ENCODE measurements at places on chromosomes 13 and 19. TPM values are rescaled to one million over a fixed set of nuclear protein-coding genes. Genes with fewer than 3 reads are reported as not detected.

The CEACAM19 gene
- total RNA-seq = 8.0 TPM

The CD37 gene
- total RNA-seq = 3.5 TPM

The IGLON5 gene
- total RNA-seq = not detected

The RFXANK gene
- total RNA-seq = 72.9 TPM

The IFNL1 gene
- total RNA-seq = not detected

The SULT2B1 gene
- 245 TPM for total RNA-seq

The FAAP24 gene
- total RNA-seq = 3.8 TPM

The ANKRD27 gene
- 22.3 TPM for total RNA-seq

The ZNF528 gene
- 10.8 TPM for total RNA-seq

The SRRM5 gene
- 0.12 TPM for total RNA-seq

The CYP4F3 gene
- 34.8 TPM for total RNA-seq

The B3GNT8 gene
- total RNA-seq = 40.4 TPM

The CGB3 gene
- total RNA-seq = not detected

The STOML3 gene
- total RNA-seq = not detected

The AP2S1 gene
- 206 TPM for total RNA-seq

GRCh38 chr13:49110122-49110912, 109.8 kb upstream of the MLNR start:
- ATAC-seq = peak; percentile 77

GRCh38 chr19:3450796-3451411, 29.4 kb downstream of the SMIM24 start:
- ATAC-seq = peak; percentile 75

GRCh38 chr19:5447700-5448311, 7.4 kb upstream of the ZNRF4 start:
- no peak for ATAC-seq

DNA sequence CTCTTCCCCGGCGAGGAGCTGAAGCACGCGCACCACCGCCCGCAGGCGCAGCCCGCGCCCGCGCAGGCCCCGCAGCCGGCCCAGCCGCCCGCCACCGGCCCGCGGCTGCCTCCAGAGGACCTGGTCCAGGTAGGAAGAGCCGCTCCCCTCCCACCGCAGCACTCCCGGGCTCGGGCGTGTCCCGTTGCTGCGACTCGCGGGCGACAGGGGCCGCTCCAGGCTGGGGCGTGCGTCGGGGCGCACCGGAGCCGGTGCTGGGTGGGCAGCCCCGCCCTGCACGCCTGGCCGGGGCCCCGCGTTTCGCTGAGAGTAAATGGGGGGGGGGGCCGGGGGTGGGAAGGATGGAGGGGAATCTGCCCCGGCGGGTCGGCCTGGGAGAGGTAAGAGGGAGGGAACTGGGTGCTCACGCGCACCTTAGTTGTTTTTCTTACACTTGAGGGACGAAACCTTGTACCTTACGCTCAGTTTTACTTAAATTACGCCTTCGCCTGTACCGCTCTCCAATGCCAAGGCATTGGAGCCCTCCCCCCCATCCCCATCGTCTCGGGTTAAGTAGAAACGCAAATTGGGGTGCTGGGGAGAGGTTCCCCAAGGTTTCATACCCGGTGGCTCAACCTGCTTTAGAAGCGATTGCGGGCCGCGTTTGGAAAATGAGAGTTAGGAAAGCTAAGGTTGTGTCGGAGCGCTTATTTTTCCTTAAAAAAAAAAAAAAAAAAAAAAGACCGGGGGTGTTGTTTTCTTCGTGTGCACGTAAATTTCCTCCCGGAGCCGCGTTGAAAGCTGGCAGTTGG, 850 bp downstream of the KLF5 start:
- ATAC-seq = peak; percentile 3

GRCh38 chr13:32086366-32086765, 54.8 kb downstream of the FRY start:
- ATAC-seq = no peak

GRCh38 chr13:29819143-29819542, 31.3 kb downstream of the UBL3 start:
- no peak for ATAC-seq

- ATAC-seq = no peak
Observed at GRCh38 chr13:101026736-101027398, 352.3 kb upstream of the TMTC4 start.

DNA sequence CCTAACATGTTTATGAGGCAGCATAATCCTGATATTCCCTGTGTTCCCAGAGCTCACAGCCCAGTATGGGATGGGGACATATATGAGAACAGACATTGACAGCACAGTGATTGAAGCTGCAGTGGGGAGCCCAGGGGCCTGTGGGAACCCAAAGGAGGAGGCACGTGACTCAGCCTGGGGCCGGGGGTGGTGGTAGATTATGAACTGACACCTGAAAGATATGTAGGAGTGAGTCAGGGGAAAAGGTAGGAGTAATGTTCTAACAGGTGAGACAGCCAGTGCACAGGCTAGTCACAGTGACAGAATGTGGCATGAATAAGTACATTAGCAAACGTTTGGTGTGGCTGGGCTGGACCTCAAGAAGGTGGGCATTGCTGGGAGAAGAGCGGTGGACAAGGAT, 29.0 kb downstream of the CKM start:
- ATAC-seq = peak; percentile 64

DNA sequence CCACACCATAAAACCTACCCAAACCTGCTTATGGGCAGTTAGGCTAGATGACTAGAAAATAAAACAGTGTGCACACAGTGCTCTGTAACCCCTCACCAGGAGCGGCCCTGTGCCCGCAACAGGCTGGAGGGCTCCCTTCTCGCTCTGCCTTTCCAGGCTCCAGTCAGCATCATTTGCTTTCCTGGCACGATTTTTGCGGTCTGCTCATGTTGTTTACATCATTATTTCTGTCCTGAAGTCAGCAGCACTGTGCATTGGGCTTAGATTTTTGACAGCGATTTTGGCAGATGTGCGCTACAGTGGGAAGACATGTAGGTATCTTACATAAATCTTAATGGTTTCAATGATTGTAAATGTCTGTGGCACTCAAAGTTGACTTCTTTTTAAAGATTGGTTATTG, 344.0 kb downstream of the MTUS2 start:
- no peak for ATAC-seq

DNA sequence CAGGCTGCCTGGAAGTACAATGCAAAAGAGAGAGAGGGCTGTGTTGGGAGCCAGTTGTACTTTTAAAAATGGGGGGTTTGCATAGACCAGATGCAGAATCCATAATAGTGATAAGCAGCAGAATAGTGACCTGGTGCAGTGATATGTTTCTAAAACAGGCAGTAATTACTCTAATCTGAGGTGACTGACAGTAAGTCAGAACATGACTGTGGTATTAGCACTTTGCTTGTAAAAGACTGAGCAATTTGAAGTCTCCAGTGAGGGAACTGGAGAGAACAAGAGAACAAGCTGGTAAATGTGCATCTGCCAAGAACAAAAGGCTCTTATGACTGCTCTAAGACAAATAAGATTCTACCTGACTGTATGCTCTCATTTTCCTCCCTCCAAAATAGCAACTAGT, 383.4 kb downstream of the ITGBL1 start:
- no peak for ATAC-seq

DNA sequence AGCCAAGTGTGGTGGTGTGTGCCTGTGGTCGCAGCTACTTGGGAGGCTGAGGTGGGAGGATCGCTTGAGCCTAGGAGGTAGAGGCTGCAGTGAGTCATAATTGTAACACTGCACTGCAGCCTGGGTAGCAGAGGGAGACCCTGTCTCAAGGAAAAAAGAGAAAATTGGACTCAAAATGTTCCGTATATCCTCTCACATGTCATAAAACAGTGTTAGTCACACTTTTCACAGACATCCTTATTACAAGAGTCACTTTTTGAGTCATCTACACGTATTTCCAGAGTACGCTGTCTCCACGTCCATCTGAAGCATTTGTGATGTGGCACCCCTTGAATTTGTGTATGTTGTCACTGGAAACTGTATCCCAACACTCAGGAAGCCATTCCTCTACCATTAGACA, 133.0 kb downstream of the SIPA1L3 start:
- no peak for ATAC-seq

DNA sequence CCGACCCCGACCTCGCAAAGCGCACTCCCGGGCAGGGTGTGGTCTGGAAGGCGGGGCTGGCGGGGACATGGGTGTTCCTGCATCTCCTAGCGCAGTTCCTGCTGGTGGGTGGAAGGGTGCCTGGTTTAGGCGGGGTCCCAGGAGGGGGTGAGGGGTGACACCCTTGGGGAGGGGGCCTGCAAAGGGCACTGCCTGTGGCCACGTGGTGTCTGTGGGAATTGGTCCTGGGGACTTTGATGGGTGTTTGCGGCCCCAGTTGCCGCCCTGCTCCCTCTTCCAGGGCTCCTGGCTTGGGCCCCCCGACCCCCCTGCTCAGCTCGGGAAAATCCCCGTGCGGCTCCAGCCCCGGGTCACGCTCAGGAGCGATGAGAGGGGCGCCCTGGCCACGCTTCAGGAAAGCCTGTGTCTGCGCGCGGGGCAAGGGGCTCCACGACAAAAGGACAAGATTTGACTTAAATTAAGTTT, 19.1 kb downstream of the WTIP start:
- no peak for ATAC-seq

DNA sequence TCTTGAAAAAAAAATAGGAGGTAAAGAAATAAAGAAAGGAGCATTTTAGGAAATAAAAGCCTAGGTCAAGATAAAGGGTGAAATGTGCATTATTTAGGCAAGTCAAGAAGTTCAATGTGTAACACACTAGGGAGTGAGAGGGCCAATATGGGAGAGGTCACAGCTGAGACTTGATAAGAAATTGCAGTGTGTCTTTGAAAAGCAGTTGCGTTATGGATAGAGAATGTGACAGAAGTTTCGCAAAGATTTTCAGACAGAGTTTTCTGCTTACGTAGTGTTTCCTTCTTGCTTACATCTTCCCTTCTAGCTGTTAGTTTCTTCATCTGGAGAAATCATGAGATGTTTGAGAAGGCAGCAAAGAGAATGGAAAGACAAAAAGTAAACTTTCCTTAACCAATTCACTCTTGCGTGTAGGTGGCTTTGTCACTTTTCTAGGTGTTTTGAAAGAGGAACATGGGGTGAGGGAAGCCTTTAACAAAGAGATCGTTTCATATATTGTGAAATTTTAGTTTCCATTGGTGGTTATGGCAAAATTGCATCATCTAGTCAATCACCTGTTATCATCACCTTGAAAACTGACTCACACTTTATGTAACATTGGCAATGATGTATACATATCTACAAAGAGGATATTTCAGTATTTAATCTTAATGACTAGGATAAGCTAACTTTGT, 975.5 kb downstream of the OLFM4 start:
- no peak for ATAC-seq

GRCh38 chr13:112065867-112066623, 904 bp upstream of the SOX1 start:
- no peak for ATAC-seq

DNA sequence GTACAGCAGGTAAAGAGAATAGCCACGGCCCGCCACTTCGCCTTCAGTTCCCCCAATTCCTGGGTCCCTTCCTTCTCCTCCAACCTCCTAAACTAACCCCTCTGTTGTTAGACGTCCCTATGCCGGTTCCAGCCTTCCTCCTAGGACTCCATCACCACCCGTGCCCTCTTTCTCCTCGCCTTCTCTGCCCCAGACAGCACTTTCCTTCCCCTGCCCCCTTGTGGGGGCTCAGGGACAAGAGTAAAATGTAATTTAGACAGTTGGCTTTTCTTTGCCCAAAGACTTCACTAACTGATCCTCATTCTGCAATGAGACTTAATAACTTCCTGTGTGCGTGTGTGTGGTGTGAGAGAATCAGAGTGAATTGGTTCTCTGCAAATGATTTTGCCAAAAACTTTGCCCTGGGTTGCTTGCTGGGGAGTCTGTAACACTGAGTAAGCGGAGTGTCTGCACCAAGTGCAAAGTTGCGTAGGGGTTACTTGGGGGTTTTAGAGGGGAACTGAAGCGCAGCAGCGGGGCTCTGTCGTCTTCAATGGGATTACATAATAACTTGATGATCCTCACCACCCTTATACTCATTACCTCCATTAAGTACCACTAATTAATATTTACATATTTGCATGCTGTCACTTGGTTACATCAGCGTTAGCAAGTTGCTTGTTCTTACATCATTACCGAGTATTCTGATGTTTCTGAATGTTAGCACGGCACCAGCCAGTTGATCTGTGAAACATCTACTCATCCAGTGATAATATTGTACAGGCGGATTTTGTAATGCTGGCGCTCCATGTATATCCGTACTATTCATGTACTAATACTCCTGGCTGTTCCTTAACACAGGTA, 19.9 kb upstream of the SGCG start:
- ATAC-seq = no peak

- no peak for ATAC-seq
Observed at GRCh38 chr13:103134271-103134670, 68.1 kb upstream of the SLC10A2 start.

- no peak for ATAC-seq
Observed at GRCh38 chr13:38658906-38659305, 28.0 kb upstream of the FREM2 start.

DNA sequence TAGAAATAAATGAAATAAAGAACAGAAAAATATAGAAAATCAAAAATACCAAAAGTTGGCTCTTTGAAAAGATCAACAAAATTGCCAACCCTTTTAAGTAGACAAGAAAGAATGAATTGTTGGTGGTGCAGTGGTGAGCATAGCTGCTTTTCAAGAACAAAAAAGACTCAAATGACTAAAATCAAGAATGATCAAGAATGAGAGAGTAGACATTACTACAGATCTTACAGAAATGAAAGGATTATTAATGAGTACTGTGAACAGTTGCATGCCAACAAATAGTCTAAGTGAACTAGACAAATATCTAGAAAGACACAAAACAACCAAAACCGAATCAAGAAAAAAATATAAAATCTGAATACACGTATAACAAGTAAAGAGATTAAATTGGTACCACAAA, 53.9 kb downstream of the FNDC3A start:
- no peak for ATAC-seq

DNA sequence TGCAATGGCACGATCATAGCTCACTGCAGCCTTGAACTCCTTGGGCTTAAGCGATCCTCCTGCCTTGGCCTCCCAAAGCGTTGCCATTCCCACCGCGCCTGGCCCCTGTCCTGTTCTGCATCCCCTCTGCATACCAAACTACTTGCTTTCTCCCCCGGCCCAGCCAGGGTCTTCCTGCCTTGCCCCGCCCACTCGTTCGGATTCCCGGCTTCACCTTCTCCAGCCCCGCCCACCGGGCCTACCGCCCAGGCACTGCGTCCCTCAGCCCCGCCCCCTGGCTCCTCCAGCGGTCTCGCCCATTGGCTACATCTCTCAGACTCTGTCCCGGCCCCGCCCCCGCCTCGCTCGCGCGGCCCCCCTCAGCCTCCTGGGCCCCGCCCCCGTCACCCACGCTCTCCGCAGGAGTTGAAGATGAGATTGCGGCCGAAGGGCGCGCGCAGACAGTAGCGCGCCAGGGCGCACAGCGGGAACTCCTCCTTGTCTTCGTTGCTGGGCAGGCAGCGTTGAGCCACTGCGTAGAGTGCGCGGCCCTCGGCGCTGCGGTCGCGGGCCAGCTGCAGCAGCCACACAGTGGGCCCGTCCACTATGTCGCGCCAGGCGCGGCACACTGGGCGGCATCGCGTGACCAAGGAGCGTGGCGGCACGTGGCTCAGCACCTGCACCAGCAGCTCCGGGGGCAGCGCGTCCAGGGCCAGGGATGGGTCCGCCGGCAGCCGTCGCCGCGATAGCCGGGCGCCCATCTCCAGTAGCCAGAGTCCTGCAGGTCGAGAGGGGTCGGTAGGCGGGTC, 19.0 kb downstream of the MRPS12 start:
- ATAC-seq = peak; percentile 82

GRCh38 chr19:18756896-18757295, 34.2 kb downstream of the COMP start:
- ATAC-seq = peak; percentile 69

- ATAC-seq = no peak
Observed at GRCh38 chr13:25347151-25347550, 24.6 kb upstream of the ATP8A2 start.

GRCh38 chr13:50762969-50763567, 80.4 kb downstream of the DLEU7 start:
- no peak for ATAC-seq

All from esophagus mucosa (tissue), 1 donor.